Neuronal stem cell (in vitro differentiated cells): ENCODE measurements at places on chromosomes 11 and 22.

DNA sequence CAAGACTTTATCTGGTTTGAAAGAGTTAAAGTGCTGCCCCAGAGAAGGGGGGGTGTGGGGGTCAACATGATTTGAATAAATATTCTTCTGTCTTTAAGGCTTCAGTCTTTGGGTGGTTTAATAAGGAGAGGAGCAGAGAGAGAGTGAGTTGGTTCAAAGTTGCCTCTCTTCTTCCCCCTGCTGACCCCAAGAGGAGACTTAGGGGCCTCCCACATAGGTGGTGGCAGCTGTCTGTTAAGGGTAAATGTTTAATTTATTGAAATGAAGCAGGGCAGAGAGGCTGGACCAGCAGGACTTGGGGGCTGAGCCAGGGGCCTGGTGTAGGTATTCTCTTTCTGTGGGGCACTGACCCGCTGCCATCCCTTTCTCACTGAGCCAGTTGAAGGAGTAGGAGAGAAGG lies 5.5 kb downstream of the POU2F3 start:
- no peak for DNase-seq

DNA sequence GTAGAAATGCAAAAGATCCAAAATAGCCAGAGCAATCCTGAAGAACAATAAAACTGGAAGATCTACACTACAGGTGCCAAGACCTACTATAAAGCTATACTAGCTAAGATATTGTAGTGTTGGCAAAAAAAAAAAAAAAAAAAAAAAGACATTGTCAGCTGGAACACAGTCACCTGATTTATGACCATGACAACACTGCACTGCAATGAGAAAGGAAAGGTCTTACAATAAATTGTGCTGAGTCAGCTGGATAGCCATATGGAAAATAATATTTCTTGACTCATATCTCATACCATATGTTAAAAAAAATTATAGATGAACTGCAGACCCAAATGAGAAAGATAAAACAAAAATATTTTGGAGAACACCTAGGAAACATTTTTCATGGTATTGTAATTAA lies 3.1 kb upstream of the PANX3 start:
- DNase-seq: no peak

DNA sequence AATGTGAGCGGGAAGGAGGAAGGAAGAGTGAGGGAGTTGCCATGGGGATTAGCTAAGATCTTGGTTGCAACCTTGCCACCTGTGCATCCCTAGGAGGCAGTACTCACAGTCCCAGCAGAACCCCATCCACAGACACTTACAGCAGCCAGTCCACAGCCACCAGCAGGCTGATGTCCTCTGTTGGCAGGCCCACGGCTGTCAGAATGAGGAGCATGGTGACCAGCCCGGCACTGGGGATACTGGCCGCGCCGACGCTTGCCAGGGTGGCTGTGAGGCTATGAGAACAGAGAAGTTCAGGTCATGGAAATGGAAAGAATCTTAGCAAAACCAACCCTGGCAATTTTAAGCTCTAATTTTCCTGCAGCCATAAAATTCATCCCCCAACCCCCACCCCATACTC lies 138.6 kb downstream of the SLC1A2 start:
- DNase-seq: no peak

DNA sequence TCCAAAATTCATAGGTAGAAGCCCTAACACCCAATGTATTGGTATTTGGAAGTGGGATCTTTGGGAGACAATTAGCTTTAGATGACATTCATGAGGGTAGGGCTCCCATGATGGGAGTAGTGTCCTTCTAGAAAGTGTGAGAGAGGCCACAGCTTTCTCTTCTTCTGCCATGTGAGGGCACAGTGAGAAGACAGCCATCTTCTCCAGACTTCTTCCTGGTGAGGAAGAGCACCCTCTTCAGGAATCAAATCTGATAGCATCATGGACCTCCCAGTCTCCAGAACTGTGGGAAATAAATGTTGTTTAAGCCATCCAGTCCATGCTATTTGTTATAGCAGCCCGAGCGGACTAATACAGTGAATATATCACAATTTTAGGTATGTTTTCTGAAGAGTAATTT lies 96.9 kb downstream of the CNTN5 start:
- no peak for DNase-seq

DNA sequence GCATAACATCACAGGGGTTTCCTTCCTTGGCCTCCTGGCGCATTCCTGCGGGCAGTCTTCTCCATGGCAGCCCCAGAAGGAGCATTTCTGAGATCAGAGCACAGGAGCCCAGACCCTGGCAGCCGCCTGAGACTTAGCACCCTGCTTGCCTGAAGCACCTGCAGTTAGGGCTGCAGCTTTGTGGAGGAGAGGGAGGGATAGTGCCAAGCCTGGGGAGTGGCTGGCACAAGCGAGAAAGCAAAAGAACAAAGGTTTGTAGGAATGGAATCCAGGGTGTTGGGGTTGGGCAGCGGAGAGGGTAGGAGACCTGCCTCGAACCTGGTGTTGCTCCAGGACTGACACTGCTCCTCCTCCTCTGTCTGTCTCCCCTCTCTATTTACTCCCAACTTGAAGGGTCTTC lies 66.9 kb downstream of the SCN3B start:
- no peak for DNase-seq

DNA sequence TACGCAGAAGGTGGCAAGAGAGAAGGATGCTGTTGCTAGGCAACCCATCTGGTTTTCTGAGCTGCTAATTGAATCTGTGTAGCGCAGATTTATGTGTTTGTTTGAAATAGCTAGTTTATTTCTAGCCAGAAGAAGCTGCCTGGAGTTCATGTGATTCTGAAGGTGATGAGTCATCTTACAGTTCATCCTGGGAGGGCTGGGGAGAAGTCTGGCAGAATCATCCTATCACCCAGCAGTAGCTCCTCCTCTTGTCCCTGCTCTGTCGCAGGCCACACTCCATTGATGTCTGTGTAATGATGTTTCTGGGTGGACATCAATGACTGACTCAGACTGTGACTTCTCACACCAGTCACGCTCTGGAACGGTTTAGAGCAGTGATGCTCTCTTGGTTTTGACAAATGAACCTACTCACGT lies 4.8 kb upstream of the FBXO7 start:
- DNase-seq: no peak

GRCh38 chr11:74154620-74155281 lies 16.1 kb downstream of the C2CD3 start:
- DNase-seq: no peak

- no peak for DNase-seq
Observed at GRCh38 chr11:440065-441042, 1.5 kb downstream of the ANO9 start.
